ENCODE measurements at places on chromosomes 13 and 19. TPM values are rescaled to one million over a fixed set of nuclear protein-coding genes. Genes with fewer than 3 reads are reported as not detected.

Gene FCAR
- total RNA-seq: not detected

Gene GPC6
- 9.7 TPM for total RNA-seq

Gene MEIOSIN
- not detected for total RNA-seq

Gene SERPINE3
- total RNA-seq: not detected

Gene PEPD
- 18.3 TPM for total RNA-seq

Gene HCST
- total RNA-seq: not detected

Gene FFAR1
- total RNA-seq: not detected

Gene SCAF1
- 81.3 TPM for total RNA-seq

Gene RFX1
- 16.8 TPM for total RNA-seq

Gene OLFM2
- not detected for total RNA-seq

Gene MAP2K7
- total RNA-seq: 36.3 TPM

Gene RGS9BP
- total RNA-seq: 0.69 TPM

Gene LGALS13
- not detected for total RNA-seq

Gene TMEM145
- total RNA-seq: not detected

Gene SLC25A30
- 10.5 TPM for total RNA-seq

Gene CGB5
- not detected for total RNA-seq

Gene KLF2
- total RNA-seq: 3.3 TPM

Gene CILP2
- total RNA-seq: 0.12 TPM

Gene ZNF154
- total RNA-seq: not detected

All from MCF 10A (cell line).